ENCODE measurements at places on chromosomes 16 and 17.

- DNase-seq, result no peak
These were observed 841 bp downstream of the RAPGEFL1 start for GRCh38 chr17:40178021-40178601.

DNA sequence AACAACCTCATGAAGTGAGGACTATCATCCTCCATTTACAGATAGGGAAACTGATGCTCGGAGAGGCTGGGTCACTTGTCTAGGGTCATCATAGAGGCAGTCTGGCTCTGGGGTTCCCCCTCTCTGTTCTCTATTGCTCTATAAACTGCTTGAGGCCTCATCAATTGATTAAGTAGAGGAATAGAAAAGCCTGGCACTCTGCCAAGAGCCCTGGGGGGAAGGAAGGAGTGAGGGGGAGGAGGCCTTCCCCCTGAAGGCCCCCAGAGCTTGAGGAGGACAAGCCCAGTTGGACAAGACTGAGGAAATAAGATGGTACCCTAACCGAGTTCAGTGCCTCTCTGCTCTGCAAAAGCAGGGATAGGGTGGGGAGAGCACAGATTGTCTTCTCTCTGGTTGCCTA, 21.0 kb downstream of the SDK2 start:
- DNase-seq, result no peak

DNA sequence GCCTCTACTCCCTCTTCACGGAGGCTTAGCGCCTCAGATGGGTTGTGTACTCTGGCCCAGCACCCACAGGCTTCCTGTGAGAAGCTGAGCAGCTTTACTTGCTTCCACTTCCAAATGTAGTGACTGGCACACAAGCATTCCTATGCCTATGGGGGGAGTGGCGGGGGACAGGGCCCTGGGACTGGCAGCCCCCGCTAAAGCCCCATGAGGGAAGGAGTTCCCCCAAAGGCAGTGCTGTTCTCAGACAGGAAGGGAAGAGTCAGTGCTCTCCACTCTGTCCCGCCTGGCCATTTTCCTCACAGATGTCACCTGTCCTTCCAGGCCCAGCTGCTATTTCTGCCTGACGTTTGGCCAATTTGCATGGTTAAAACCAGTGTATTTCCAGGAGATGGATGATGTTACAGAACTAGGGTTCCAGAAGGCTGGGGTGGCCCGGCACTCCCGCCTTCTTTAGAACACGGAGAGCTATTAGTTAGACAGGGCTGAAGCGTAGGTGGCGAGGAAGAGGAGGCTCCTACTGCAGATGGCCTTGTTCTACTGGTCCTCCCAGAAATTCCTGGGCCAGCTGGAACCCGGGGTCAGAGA, 83.9 kb upstream of the FBXO47 start:
- no peak for DNase-seq

- DNase-seq, result no peak
These were observed 26.1 kb downstream of the CDR2 start for GRCh38 chr16:22348291-22348690.

- no peak for DNase-seq
These were observed 10.9 kb upstream of the UBALD2 start for GRCh38 chr17:76254275-76254674.

GRCh38 chr17:42039794-42040763, 10.3 kb downstream of the C17orf113 start:
- peak; percentile 85 for DNase-seq

DNA sequence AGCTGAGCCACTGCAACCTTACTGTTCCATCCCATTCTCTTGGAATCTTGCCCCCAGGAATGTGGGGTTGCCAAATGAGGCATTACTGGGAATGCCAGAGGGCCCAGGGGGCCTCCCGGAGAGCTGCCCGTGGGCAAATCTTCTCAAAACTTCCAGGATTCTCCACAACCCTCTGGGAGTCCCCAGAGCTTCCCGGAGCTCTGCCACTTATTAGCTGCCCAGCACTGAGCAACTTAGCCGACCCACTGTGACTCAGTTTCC, 306.0 kb downstream of the FOXL1 start:
- DNase-seq, result no peak

GRCh38 chr17:17780922-17781590, 55.7 kb downstream of the SREBF1 start:
- no peak for DNase-seq

DNA sequence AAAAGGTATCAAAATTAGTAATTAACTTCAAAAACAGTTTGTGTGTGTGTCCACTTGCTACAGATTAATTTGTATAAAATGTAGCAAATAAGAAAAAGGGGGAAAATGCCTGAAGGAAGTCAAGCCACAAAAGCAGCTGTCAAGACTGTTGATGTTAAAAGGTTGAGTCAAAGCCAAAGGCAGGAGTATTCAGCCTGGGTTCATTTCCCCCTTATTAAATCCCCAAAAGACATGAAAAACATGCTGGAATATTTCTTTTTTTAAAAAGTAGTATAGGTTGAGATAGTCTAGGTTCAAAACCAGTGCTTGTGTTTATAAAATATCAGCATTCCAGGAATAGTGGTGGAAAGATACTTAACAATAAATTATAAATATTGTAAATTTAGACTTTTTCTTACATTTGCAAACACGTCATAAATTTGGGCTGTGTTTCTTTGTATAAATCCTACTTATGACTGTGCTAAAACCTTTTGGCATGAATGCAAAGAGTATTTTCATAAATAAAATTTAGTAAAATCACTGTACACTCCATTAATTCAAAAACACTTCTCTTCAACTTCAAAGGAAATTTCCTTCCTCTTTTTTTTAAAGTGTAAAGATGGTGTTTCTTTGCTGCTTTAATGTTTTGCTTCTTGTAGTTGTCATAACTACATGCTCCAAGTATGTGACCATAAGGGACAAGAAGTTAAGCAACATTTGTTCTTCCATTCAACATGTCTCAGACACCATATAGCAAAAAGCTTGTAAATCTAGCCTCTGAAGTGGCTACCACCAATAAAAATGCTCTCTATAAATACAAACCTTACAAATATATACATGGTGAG, 72.0 kb downstream of the SKAP1 start:
- DNase-seq, result no peak

DNA sequence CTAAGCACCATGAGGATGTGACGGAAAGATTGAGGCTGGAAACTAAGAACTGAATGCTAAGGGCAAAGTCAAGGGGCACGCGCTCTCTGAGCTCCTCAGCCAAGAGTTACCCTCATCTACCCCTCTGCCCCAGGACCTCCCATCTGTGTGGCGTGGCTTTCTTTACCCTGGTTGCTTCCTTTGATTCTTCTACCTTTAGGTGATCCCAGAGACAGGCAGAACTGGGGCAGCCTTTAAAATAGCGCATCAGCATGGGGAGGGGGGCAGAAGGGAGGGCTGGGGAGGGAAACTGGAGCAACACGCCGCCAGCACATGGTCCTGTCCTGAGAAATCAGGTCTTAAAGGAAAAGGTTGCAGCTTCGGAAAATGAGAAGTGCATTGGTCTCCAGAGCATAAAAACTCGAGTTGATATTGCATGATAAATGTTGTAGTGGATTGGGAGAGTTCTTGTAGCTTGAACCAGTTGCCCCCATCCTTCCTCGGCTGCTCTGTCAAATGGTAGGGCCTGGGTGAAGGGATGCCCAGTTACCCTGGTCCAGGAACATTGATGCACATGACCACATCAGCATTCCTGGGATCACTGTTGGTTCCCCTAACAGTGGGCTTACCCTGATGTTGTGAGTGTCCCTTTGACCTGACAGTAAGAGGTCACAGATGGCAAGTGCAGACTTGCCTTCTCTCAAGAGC, 29.7 kb downstream of the LDHD start:
- no peak for DNase-seq

GRCh38 chr16:86517652-86518258, 7.4 kb downstream of the FOXF1 start:
- DNase-seq, result peak; percentile 90

DNA sequence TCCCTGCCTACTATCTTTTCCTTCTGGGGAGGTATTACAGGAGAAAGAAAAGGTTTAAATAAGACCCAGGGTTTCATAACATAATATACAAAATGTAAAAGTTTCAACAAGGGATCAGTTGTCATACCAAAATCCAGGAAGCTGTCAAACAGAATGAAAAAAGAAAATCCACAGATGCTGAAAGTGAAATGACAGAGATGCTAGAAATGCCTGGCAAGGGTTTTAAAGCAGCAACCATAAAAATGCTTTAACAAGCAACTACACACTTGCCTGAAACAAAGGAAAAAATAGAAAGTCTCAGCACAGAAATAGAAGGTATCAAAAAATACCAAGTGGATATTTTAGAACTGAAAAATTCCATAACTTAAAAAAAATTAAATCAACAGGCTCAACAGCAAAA, 105.0 kb downstream of the C16orf78 start:
- no peak for DNase-seq

- no peak for DNase-seq
These were observed 164.5 kb upstream of the PIRT start for GRCh38 chr17:11002417-11002816.

DNA sequence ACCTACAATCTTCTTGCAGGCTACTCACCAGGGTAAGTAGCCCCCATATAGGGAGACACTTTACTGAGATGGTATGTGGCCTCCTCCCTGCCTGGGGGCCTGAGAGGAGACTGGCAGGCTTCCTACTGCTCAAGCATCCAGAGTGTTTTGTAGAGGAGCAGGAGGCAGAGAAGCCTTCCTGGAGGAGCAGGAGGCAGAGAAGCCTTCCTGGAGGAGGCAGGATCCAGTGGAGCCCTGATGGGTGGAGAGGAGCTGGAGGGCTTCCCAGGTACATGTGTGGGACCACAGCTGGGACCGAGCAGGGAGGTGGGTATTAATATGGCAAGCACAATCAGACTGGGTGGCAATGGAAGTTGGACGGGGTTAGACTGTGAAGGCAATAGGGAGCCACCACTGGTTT, 2.1 kb upstream of the ADGRG5 start:
- DNase-seq, result no peak

- DNase-seq, result no peak
These were observed 6.2 kb upstream of the MYOCD start for GRCh38 chr17:12659500-12659899.

GRCh38 chr16:58425756-58426494, 33.7 kb downstream of the GINS3 start:
- DNase-seq, result peak; percentile 49

DNA sequence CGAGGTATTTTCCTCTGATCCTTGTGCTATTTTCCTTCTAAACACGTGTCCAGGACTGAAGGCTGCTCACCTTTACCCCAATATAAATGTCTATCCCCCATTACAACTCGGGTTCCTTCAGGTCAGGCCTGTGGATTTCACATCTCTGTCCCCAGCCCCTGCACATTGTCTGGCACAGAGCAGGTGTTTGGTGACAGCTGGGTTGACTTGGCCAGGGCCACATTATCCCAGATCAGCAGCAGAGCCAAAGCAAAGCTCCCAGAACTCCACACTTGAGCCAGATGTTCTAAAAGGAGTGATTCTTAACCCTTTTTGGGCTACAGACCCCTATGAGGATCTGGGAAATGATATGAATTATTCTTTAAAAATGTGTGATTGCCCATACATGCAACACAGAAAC, 18.0 kb upstream of the SPATA32 start:
- DNase-seq, result no peak

GRCh38 chr16:80288616-80289015, 252.2 kb upstream of the DYNLRB2 start:
- DNase-seq, result no peak

- DNase-seq, result no peak
These were observed 6.4 kb upstream of the PRSS21 start for GRCh38 chr16:2810651-2811050.

DNA sequence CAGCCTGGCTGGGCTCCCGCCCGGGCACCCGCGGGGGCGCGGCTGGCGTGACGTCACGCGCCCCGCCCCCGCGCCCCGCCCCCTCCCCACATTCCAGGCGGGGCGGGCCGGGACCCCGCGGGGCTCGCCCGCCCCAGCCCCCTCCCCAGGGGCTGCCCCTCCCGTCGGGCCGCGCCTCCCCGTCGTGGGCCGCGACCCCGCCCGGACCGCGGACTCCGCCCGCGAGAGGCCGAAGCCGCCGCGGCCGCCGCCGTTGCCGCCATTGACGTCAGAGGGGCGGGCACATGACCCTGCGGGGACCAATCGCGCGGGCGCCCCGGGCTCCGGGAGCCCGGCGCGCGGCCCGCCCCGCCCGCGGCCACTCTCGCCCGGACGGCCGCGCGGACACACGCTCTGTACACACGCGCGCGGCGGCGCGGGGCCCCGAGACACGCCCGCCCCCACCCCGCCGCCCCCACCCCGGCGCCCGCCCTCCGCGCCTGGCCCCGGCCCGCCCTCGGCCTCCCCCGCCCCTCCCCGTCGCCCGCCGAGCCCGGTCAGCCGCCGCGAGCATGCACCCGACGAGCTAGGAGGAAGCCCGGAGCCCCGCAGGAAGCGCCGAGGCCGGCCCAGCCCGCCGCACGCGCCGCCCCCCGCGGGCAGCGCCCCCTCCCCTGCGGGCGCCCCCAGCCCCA, at the start of gene CMIP:
Gene CMIP (plus strand): TSS at position 361 of the 674 bp plus-strand sequence.
- peak; percentile 85 for DNase-seq

DNA sequence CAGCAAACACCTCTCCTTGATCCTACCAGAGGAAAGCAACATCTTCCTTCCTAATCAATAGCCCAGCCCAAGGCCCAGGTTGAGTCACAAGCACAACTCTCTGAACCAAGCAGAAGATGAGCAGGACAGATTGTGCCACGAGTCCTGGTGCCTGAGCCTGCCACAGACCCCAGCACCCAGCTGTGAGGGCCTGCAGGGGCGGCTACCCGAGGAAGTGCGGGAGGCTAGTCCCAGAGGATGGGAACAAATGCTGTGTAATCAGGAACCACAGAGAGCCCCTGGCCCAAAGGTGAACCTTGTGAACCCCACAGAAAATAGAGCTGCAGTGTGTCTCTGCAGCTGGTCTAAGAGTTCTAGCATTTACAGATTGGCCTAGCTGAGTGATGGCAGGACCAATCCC, 126.8 kb upstream of the HSBP1 start:
- DNase-seq, result no peak

DNA sequence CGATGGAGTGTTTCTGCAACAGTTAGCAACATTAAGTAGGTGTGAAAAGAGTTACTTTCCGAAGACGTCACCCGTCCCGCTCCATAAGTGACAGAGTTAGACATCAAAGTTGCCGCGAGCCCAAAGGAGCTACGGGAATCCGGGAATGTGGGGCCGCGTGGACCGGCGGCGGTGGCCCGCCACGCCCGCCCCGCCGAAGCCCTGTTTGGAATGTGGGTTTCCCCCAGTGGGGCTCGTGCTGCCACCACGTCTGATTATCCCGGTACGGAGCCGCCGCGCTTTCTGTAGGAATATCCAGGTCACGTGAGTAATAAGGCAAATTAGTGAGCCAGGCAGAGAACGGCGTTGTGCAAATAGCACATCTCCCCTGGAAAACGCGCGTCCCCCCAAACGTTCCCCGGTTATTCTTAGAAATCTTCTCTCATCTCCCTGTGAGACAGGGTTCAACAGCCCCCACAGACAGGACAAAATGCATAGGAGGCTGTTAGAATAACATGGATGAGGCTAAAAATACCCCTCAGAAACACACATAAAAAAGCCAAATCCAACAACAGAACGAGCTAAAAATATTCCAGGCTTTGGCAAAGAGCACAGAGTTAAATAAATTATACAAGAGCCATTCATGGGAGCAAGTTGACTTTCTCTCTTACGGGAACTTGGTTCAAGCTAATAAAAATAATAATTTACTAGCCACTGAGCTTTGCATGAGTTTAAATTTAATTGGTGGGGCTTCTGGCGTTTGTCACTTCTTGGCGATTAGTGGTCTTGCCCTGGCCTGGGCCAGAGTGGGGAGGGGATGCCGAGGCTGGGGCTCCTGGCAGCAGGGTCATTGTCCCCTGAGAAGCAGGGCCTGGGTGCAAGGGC, 8.6 kb downstream of the BAHCC1 start:
- DNase-seq, result peak; percentile 88
